Activated T-cell treated with anti-CD3 and anti-CD28 coated beads, Interleukin-2, amount 50 U/mL, for 4 hours (primary cell): ENCODE measurements at places on chromosomes 4 and X. TPM values are rescaled to one million over a fixed set of nuclear protein-coding genes. Genes with fewer than 3 reads are reported as not detected.

- DNase-seq, result no peak
Observed at GRCh38 chr4:16056681-16057385, 27.0 kb downstream of the PROM1 start.

DNA sequence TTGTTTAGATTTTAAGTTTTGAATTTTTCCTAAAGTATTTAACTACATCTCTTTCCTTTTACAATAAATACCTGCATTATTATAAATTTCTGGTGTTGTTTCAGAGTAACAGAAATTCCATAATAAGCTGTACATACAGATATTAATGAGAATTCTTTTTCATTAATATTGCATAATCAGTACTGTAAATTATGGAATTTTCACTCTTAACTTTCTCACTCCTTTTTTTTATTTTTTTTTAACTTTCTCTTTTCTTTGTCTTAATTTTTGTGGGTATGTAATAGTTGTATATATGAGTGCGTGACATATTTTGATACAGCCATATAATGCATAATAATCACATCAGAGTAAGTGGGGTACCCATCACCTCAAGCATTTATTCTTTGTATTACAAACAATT lies 110.5 kb downstream of the KLHL8 start:
- no peak for DNase-seq

- DNase-seq, result no peak
Observed at GRCh38 chr4:186676531-186677161, 47.0 kb downstream of the FAT1 start.

GRCh38 chr4:96936886-96937285 lies 1097.0 kb downstream of the PDHA2 start:
- DNase-seq, result no peak

DNA sequence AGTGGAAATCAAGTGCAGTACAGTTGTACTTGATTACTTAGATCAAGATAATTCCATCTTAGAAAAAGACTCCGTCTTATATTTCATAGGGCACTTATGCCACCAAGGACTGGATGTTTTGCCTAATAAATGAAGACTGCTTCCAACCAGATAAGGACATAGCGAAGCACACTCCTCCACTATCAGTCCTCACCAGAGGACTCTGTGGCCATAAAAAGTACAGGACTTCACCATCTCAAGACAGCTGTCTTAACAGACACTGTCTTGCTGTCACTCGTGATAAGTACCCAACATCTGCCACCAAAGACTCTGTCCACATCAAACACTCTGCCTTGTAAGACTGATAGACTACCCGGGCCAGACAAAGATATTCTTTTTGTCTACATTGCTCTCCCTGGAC lies 352.0 kb downstream of the TRAM1L1 start:
- no peak for DNase-seq

- no peak for DNase-seq
Observed at GRCh38 chr4:41525129-41525528, 12.8 kb upstream of the LIMCH1 start.

DNA sequence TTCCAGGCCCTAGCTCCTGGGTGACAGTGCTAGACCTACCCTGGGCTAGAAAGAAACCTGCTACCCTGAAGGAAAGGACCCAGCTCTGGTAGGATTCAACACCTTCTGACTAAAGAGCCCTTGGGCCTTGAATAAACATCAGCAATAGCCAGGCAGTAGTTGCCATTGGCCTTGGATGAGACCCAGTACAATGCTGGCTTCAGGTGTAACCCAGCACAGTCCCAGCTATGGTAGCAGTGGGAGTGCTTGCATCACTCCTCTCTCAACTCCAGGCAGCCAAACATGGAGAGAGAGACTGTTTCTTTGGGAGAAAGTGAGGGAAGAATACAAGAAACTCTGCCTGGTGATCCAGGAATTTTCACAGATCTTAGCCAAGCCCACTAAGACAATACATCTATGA lies 73.5 kb upstream of the CXorf66 start:
- no peak for DNase-seq

GRCh38 chr4:63036159-63036866 lies 1372.9 kb downstream of the TECRL start:
- no peak for DNase-seq

DNA sequence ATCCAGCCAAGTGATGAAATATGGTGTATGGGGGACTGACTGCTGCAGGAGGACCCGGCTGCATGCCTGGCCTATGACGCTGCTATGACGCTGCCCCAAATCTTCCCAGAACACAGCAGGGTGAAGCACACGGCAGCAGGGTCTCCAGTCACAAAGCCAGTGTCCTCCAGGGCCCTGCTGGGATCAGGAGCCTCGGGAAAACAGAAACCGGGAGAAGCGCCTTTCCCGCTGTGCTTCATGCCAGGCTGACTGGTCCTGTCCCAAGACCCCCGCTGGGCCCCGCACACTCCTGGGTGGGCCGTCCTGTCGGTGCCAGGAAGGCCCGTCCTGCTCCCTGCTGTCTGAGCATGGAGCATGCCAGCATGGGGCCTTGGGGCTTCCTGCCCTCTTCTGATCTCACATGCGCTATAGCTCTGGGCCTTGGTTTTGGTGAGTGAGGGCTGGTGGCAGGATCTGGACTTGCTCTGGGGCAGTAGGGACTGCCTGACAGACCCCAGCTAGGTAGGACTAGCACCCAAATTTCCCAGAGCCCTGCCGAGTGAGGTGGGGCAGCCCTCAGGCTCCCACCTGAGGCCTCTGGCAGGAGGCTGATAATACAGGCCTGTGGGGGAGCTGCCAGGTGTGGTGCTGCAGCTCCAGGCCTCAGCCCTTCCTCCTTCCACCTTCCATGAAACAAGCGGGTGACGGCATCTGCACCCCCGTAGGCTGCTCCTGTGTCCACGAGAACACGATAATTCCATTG lies 64.0 kb downstream of the ACOX3 start:
- DNase-seq, result no peak

DNA sequence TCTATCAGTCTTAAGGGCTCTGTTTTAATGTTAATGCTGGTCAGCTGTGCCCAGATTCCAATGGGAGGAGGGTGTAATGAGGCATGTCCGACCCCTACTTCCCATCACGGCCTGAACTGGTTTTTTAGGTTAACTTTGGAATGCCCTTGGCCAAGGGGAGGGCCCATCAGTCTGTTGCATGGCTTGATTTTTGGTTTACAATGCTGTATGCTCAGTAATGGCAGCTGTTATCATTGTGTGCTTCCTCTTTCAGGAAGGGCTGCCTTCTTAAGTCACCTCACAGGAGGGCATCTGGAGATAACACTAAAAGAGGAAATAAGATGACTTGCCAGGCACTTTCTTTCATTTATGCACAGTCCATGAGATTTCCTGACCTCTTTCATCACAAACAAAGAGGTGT lies 36.3 kb downstream of the ATXN3L start:
- DNase-seq, result no peak

- no peak for DNase-seq
Observed at GRCh38 chr4:184573701-184574100, 75.5 kb downstream of the CASP3 start.

DNA sequence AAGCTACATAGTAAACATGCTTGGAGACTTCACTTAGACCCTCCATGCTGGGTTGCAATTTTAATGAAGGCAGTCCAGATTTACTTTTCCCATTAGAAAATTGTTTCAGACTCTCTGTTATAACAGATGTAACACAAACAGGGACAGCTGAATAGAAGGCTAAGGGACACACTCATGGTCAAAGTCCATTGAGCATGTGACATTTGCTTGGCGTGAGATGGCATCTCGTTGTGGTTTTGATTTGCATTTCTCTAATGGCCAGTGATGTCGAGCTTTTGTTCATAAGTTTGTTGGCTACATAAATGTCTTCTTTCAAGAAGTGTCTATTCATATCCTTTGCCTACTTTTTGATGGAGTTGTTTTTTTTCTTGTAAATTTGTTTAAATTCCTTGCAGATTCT lies 358.2 kb upstream of the CLNK start:
- DNase-seq, result no peak

DNA sequence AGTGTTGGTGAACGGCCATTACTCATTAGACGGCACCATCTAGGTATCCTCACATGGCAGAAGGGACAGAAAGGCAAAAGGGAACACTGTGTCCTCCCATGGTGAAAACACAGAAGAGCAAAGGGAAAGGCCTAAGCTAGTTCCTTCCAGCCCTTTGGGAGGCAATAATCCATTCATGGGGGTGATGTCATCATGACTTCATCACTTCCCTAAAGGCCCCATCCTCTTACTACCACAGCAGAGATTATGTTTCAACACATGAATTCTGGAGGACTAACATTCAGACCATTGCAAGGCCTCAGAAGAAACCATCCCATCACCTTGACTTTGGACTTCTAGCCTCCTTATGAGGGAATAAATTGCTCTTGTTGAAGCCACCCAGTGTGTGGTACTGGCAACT lies 238.2 kb downstream of the MGST2 start:
- DNase-seq, result no peak

DNA sequence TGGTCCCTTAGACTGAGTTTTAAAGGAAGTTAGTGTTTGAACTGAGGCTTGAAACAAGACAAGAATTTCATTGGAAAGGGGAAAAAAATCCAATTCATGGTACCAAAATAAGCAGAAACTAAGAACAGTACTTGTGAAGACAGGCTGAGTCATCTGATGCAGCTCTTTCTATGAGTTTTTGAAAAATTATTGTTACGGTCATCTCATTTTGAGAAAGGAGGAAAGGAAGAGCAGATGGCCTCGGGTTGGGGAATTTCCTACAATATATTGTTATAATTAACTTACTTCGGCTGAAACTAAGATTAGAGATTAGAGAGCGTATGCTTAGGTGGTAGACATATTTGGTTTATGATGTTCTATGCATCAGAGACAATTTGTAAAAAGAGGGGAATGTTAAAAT lies 2164.8 kb upstream of the AGA start:
- no peak for DNase-seq

DNA sequence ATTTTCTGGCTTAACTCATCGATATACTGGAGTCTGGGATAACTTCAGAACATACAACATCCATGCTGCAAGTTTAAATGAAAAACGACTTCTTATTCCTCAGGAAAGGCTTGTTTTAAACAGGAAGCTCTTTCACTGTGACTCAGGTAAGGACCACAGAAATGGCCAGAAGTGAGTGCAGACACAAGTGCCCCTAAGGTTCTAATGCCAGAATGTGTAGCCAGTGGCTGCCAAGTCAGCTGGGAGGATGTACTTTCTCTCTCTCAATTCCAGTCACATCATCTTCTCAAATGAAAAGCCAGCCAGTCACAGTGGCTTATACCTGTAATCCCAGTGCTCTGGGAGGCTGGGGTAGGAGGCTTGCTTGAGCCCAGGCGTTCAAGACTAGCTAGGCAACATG lies 144.6 kb downstream of the SH3KBP1 start:
- DNase-seq, result no peak

- no peak for DNase-seq
Observed at GRCh38 chr4:44668526-44668925, 9.7 kb upstream of the GUF1 start.

- DNase-seq, result no peak
Observed at GRCh38 chrX:54076903-54077302, 32.6 kb upstream of the PHF8 start.

DNA sequence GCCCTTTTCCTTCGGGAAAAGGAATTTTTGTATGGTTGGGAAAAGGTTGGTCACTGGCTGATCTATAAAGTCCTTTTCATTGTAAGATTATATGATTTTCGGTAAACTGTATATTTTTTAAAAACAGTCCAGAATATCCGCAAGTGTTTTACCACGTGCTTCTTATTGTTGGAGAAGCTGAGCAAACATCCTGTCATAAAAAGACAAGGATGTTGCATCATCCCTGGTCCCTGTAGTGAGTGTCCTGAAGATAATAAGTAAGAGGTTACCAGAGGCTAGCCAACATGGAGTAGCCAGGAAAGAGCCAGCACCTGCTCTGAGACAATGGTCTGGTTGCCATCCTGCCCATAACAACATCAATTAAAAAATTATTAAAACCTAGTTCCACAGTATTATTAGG lies 5.1 kb downstream of the CXCL9 start:
- no peak for DNase-seq

DNA sequence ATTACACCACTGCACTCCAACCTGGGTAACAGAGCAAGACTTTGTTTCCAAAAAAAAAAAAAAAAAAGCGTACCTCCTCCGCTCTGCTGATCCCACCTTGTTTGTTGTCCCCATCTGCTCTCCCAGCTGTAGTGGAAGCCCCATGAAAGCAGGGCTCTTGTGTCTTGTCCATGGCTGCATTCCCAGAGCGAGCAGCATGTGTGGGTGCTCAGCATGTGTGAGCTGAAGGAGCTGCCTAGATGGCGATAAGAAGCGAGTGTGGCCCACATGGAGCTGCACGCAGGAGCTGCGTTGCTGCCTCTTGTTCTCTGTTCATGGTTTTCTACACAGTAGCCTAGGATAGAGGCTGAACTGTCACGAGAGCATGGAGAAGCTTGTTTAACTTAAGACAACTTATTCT lies 12.4 kb downstream of the NSD2 start:
- no peak for DNase-seq

DNA sequence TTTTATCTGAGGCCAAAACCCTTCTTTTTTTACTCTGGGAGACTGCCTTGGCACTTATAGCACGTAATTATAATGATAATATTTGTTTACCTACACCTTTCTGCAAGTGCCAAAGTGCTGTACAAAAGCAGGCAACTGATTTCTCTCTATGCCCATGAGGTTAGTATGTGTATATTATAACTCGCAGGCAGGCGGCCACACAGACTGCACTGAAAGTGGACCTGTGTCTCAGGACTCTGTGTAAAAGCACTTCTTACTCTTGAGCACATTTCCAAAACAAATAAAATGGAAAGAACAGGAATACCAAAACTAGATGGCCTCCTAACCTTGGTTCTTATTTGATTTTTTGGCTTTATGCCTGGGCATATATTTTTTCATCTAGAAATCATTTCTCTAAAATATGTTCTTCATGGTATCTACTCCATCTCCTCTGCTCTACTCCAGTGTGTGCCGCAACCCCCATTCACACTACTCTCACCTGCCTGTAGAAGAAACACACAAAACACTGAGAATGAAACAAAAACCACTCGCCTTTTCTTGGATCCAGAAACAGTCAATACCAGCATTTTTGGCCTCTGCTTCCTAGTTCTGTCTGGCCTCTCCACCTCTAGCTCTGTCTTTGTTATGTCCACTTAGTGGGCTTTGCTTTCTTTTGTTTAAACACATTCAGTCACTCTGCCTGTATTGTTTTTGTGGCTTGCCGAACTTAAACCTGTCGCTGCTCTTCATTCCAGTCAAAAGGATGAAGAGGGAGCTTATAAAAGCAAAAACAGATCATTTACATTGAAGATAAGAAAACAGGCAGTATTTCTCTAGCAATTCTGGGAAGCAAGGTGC lies 934.5 kb upstream of the TENM3 start:
- DNase-seq, result no peak

GRCh38 chr4:76179398-76180318 lies 31.5 kb upstream of the NUP54 start:
- peak; percentile 83 for DNase-seq

NUDT11 gene
- total RNA-seq, result 3.9 TPM

LARP1B gene
- 29.6 TPM for total RNA-seq

CAPN6 gene
- not detected for total RNA-seq

ADH1B gene
- 1.0 TPM for total RNA-seq

AMMECR1 gene
- 12.6 TPM for total RNA-seq

ATP1B4 gene
- total RNA-seq, result 0.10 TPM

STK32B gene
- total RNA-seq, result not detected

NUP62CL gene
- 0.55 TPM for total RNA-seq

CXorf66 gene
- total RNA-seq, result not detected

FRG2 gene
- not detected for total RNA-seq

MAGEC2 gene
- not detected for total RNA-seq
